ENCODE measurements at places on chromosomes 6 and 20. TPM values are rescaled to one million over a fixed set of nuclear protein-coding genes. Genes with fewer than 3 reads are reported as not detected.
A peak's percentile ranks its signal among the peaks of the same experiment; 100 is the strongest.

DNA sequence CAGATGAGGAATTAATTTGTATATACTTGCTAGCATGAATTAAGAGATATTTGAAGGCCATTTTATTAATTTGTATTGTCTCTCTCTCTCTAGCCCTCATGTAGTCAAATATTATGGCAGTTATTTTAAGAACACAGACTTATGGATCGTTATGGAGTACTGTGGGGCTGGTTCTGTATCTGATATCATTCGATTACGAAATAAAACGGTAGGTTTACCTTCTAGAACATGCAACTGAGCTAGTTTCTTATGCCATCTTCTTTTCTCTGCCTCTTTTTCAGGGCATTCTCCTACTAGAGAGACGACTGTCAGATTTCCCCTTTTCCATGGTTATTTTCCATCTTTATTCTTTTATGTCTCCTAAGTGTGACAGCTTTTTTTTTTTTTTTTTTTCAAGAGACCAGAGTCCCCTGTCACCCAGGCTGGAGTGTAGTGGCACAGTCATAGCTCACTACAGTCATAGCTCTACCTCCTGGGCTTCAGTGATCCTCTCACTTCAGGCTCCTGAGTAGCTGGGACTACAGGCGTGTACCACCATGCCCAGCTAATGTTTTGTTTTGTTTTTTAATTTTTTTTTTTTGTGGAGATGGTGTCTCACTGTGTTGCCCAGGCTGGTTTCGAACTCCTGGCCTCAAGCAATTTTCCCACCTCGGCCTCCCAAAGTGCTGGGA, 15.6 kb downstream of the STK4 start:
- no peak for DNase-seq
- no peak overlapping the region for H3K4me3 ChIP-seq
- H3K36me3 ChIP-seq, result peaks cover 6% of the 10 kb centered on the region
- no peak overlapping the region for H3K27ac ChIP-seq
- H3K4me1 ChIP-seq, result no peaks in the 10 kb centered on the region

- H3K27ac ChIP-seq, result no peak overlapping the region
- H3K27me3 ChIP-seq, result no peaks in the 10 kb centered on the region
- H3K4me3 ChIP-seq, result no peak overlapping the region
- peaks cover 6% of the 10 kb centered on the region for H3K4me1 ChIP-seq
- no peak for DNase-seq
- H3K36me3 ChIP-seq, result no peaks in the 10 kb centered on the region
These were observed 1.9 kb upstream of the ELOVL4 start for GRCh38 chr6:79949233-79949632.

- H3K36me3 ChIP-seq, result no peaks in the 10 kb centered on the region
- no peak for DNase-seq
- H3K4me1 ChIP-seq, result no peaks in the 10 kb centered on the region
These were observed 10.0 kb upstream of the NKX2-2 start for GRCh38 chr20:21523895-21524294.

DNA sequence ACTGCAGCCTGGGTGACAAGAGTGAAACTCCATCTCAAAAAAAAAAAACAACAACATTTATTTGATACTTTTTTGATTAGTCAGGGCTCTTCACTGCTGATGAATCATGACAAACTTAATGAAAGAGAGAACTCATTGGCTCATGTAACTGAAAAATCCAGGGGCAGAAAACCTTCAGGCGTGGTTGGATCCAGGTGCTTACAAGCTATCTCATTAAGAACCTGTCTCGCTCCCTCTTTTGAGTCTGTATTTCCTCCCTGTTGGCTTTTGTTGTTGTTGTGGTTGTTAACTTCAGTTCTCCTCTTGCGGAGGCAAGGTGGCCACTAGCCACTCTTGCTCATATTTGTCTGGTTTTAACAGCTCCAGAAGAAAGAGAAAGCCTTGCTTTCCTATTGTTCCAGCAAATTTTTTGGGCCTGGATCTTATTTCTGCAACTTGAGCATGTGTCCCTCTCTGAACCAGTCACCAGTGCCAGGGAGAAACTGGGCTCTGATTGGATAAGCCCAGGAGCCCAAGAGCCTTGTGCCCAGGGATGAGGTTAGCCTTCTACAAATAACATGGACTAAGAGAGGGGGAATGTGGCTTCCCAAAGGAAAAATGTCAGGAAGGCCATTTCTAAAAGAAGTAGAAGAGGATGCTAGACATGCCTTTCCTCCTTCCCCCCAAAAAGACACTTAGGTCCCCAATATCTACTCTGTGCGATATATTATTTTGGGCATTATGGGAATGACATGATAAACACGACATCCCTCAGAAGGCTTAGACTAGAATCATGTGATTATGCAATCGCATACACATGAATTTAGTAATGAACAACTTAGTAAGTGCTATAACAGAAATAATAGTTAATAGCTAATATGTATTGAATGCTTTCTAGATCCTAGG, 64.5 kb downstream of the PHACTR2 start:
- no peaks in the 10 kb centered on the region for H3K27me3 ChIP-seq
- H3K4me3 ChIP-seq, result peak overlapping the region; percentile 56
- no peak for DNase-seq
- peaks cover 67% of the 10 kb centered on the region for H3K4me1 ChIP-seq
- peak overlapping the region; percentile 87 for H3K27ac ChIP-seq
- no peaks in the 10 kb centered on the region for H3K36me3 ChIP-seq

DNA sequence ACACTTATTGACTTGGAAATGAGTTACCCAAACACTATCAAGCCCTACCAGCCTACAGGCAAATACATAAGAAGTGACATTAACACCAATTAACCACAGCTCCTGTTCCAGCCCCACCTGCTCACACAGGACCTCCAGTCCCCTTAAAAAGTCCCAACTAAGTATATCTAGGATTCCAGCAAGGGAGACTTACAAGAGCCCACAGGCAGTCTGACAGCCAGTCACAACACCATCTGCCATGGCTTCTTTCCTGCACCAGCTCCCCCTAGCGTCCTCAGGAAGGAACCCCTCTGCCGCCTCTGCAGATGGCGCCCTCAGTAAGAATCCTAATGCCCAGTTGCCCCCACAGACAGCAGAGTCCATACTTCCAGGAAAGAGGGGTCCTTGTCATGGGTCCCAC, 122.1 kb downstream of the HIVEP2 start:
- H3K36me3 ChIP-seq, result no peaks in the 10 kb centered on the region
- H3K4me1 ChIP-seq, result peaks cover 20% of the 10 kb centered on the region
- no peak overlapping the region for H3K27ac ChIP-seq
- no peak for DNase-seq

- no peaks in the 10 kb centered on the region for H3K36me3 ChIP-seq
- DNase-seq, result no peak
- H3K4me3 ChIP-seq, result no peak overlapping the region
- H3K27ac ChIP-seq, result no peak overlapping the region
- H3K27me3 ChIP-seq, result no peaks in the 10 kb centered on the region
These were observed 10.1 kb downstream of the SLC22A2 start for GRCh38 chr6:160248538-160248937.

GRCh38 chr6:130945401-130945919, 117.6 kb downstream of the EPB41L2 start:
- H3K36me3 ChIP-seq, result no peaks in the 10 kb centered on the region
- peak overlapping the region; percentile 50 for H3K27ac ChIP-seq
- H3K4me1 ChIP-seq, result peaks cover 29% of the 10 kb centered on the region
- no peaks in the 10 kb centered on the region for H3K27me3 ChIP-seq

- H3K36me3 ChIP-seq, result no peaks in the 10 kb centered on the region
- H3K4me3 ChIP-seq, result no peak overlapping the region
- DNase-seq, result no peak
- no peaks in the 10 kb centered on the region for H3K4me1 ChIP-seq
- H3K27ac ChIP-seq, result no peak overlapping the region
These were observed 998.6 kb upstream of the FLRT3 start for GRCh38 chr20:15336011-15336410.

GRCh38 chr20:9573335-9574151, 59.2 kb downstream of the LAMP5 start:
- no peaks in the 10 kb centered on the region for H3K36me3 ChIP-seq
- no peak overlapping the region for H3K27ac ChIP-seq
- no peaks in the 10 kb centered on the region for H3K27me3 ChIP-seq
- no peak for DNase-seq
- no peak overlapping the region for H3K4me3 ChIP-seq
- no peaks in the 10 kb centered on the region for H3K4me1 ChIP-seq

DNA sequence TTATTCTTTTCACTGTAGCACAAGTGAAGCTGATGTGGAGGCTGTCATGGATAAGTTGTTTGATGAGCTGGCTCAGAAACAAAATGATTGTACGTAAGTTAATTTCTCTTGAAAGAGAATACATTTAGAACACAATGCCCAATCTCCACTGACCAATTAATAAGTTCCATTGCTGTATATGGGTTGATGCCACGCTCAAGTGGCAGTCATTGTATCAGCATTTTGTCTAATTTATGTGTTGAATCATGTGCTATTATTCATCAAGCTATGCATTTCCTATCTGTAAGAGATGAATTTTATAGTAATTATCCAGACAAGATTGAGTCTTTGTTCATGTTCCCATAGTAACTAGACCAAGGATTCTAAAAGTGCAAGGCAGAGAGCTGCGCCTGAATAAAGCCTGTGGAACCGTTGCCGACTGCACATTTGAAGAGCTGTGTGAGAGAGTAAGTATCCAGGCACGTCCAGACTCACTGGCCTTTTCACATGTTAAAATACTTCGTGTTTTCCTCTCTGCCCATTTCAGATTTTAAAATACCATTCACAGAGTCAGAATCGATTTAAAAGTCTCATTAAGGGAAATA, 83.8 kb upstream of the FOXO3 start:
- no peaks in the 10 kb centered on the region for H3K4me1 ChIP-seq
- no peak overlapping the region for H3K27ac ChIP-seq
- H3K36me3 ChIP-seq, result no peaks in the 10 kb centered on the region
- no peaks in the 10 kb centered on the region for H3K27me3 ChIP-seq

DNA sequence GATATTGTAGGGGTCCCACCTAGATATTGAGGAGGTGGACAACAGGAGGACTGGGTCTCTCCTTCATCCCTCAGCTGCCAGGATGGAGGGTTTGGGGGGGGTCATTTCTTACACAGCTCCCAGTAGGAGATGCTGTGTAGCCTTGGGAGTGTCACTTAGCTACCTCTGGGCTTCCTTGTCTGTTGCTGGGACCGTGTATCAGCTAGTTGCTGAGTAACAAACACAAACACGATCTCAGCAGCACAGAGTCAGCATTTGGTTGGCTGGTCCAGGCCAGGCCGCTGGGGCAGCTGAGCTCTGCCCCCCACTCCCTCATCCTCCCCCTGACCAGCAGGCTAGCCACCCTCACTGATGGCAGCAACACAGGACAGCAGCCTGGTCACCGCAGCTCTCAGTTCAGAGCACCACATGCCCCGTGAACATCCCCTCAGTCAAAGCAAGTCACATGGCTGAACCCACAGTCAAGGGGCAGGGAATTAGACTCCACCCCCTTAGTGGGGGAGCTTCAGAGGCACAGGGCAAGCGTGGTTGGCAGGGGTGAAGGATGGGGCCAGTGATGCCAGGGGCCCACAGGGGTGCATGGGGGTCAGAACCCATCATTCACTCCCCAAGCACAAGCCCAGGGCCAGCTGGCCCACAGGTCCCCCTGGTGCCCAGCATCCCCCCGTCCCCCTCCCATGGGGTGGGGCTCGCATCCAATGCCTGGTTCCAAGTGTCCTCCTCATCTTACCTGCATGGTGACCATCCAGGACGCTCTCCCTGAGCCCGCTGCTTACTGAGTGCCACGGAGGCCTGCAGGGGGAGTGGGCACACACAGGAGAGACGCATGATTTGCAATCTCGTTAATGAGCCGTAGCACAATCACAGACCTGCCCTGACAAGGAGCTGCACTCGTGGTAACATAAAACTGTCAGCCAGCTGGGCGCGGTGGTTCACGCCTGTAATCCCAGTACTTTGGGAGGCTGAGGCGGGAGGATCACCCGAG, 112.4 kb downstream of the TAF4 start:
- no peaks in the 10 kb centered on the region for H3K27me3 ChIP-seq
- H3K4me1 ChIP-seq, result no peaks in the 10 kb centered on the region
- no peak overlapping the region for H3K27ac ChIP-seq
- no peaks in the 10 kb centered on the region for H3K36me3 ChIP-seq
- H3K4me3 ChIP-seq, result no peak overlapping the region
- no peak for DNase-seq

- H3K4me3 ChIP-seq, result no peak overlapping the region
- H3K36me3 ChIP-seq, result peaks cover 2% of the 10 kb centered on the region
- H3K4me1 ChIP-seq, result peaks cover 20% of the 10 kb centered on the region
- no peak overlapping the region for H3K27ac ChIP-seq
- H3K27me3 ChIP-seq, result no peaks in the 10 kb centered on the region
- no peak for DNase-seq
These were observed 10.9 kb downstream of the CASP8AP2 start for GRCh38 chr6:89840538-89840937.

DNA sequence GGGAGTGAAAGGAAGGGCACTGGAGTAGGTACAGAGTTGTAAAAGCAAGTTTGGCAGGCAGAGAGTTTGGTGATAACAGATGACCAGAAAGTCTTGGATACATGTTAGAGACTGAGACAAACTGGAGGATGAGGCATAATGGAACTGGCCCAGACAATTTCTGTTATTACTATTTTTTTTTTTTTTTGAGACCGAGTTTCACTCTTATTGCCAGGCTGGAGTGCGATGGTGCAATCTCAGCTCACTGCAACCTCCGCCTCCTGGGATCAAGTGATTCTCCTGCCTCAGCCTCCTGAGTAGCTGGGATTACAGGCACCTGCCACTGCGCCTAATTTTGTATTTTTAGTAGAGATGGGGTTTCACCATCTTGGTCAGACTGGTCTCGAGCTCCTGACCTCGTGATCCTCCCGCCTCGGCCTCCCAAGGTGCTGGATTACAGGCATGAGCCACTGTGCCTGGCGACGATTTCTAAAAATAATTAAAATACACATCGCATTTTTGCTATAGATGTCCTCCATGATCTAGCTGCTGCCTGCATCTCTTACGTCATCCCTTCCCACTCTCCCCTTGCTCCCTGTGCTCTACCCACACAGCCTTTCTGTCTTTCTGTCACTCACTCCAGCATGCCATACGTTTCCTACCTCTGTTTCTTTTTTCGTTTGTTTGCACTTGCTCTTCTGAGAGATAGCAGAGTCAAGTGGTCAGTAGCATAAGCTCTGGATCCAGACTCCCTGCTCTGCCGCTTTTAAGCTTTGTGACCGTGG, 23.5 kb downstream of the MAPK14 start:
- H3K4me1 ChIP-seq, result peaks cover 17% of the 10 kb centered on the region
- no peak overlapping the region for H3K27ac ChIP-seq
- H3K4me3 ChIP-seq, result no peak overlapping the region
- no peaks in the 10 kb centered on the region for H3K27me3 ChIP-seq
- no peaks in the 10 kb centered on the region for H3K36me3 ChIP-seq

Gene TRIM38
- total RNA-seq, result 25.1 TPM

Gene ADIG
- not detected for total RNA-seq

Gene WTAP
- 46.3 TPM for total RNA-seq

Gene POU3F2
- total RNA-seq, result not detected

Gene PEDS1
- 21.2 TPM for total RNA-seq

Gene CYB5R4
- total RNA-seq, result 9.1 TPM

Gene AGER
- 3.8 TPM for total RNA-seq
